Stimulated activated naive CD8-positive, alpha-beta T cell treated with anti-CD3 and anti-CD28 coated beads, Interleukin-15, amount 100 ng/mL, for 72 hours (primary cell): ENCODE measurements at places on chromosomes 4 and X.

DNA sequence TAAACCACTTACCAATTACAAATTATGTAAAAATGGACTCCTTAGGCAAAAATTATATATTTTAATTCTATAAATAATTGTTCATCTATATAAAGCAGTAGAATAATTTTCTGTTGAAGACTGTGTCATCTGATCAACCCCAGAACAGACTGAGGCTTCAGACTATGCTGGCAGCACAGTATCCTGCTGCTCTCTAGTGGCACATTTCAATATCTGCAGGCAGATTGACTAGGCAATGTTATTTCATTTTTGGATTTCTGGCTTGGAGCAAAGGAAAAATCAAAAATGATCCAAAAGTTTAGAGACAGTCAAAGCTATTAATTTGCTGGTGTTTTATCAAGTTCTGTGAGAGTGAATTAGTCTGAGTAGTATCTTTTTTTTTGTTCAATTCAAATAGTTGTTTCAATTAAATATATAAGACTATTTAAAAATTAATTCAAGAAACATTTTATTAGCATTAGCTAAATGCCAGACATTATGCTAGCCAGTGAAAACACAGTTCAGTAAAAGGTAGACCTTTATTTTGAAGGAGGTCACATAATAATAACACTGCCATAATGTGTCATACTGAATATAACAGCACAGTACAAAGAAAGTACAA, 21.3 kb upstream of the SULT1E1 start:
- DNase-seq, result no peak

GRCh38 chrX:38806875-38807621, 5.8 kb downstream of the MID1IP1 start:
- DNase-seq, result no peak

DNA sequence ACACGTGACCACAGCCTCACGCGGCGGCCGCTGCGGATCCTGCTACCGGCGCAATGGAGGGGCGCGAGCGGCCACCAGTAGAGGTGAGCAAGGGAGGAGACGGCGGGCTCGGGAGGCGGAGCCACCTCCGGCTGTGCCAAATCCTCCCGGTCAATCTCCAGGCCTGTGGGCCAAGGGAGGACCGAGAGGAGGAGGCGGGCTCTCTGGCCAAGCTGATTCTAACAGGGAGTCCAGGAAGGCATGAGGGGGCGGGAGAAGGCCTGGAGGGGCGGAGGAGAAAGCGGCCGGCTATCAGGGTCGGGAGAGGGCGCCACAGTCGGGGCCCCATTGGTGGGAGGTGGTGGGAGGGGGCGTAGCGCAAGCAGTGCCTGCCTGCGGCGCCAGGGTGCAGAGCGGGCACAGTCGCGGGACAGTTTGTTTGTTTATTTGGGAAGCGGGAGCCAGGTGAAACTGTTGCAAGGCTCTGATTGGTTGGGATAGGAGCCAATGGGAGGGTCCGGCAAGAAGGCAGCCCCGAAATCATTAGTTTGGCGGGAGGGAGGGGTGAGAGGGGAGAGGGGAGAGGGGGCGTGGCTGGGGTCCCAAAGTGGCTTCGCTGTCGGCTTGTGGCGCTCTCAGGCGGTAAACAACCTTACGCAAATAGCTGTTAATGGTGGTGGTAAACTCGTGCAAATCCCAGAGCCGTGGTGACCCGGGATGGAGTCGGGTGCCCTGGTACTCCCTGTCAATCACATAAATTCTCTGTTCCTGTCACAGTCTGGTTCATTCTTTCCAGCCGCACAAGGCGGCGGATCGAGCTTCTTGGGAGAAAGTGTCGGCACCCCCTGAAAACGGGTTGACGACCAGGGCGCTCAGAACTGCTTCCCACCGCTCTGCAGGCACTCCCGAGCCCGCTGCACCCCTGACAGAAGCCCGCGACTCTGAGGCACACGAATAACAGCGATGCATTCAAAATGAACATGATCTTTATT, at the start of gene IRS4:
IRS4 (minus strand) TSS at position 55 of the 971 bp plus-strand sequence.
- no peak for DNase-seq

DNA sequence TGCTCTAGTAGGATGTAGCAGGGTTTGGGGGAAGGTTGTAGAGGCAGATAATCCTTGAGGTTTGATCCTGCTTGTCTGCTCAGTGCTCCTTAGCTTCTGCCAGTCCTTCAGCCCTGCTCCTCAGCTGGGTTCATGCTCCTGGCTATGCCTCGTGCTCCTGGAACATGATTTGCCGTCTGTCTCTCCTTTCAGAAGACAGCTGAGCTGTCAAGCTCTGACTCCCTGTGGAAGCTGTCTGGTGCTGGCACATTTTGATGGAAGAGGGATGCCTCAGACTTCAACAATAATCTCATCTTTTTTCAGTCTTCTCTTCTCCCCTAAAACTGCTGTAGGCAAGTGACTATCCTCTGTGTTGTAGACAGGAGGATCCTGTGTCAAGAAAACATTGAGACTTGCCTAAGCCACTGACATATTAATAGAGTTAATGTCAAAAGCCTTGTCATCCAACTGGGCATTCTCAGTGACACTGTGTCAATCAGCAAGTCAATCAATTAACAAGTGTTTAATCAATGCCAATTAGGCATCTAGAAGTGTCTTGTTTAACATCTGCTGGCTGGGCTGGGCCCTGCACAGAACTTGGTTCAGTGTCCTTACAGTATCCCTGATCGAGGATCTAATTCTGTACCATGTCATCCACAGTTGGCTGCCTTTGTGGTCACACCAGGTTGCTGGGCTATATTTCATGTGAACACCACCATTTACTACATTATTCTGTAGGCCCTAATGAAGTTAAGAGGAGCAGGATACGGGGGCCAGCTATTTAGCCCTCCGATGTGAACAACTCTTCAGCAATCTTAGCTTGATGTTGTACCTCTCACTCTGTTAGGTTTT, 96.7 kb downstream of the SYNPO2 start:
- no peak for DNase-seq

DNA sequence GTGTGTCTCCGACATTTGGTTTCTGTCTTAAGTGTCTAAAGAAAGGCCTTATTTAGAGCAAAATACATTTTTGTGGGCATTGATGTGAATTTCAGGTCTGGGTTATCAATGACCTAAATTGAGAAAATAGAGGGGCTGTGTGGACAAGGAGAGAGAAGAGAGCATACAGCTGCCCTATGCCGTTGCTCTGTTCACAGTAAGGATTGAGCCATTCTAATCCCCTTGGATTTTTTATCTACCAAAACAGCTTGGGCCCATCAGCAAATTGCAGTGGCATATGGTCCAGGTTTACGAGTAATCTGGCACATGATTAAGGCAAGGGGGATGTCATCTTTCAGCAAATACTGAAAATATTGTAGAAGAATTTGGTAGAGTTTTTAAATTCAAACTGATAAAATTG, 210.2 kb downstream of the ANTXR2 start:
- DNase-seq, result no peak

DNA sequence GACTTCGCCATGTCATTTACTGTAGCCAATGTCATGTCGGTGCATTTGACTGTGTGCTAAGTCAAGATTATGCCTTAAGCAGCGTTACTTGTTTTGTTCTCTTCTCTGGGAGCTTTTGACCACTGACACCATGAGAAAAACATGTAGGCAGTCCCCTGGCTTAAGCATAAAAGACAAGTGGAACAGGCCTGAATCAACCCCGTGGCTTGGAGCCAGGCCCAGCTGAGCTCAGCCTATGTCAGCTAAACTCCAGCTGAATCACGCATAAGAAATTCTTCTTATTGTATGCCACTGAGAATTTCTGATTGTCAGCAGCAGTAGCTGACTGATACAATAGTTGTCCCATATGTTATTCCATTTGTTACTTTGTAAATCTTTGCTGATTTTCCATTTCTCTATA, 261.9 kb downstream of the CBLL2 start:
- DNase-seq, result no peak

DNA sequence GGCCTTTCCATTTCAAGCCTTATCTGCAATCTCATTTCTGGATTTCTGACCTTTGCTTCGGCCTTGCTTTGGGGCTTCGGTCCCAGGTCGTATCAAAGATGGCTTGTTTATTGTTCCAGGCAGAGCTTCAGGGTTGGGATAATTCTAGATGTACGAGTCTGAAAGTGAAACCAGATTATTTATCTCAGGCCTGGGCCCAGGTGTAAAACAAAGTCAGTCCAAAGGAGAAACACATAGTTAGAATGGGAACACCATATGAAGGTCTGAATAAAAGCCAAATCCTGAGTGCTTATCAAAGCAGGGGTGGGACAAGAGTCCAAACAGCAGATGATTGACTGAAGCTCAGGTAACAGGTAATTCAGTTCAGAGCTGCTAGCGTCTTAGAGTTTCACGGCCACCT, 17.1 kb downstream of the PRIMPOL start:
- no peak for DNase-seq

GRCh38 chrX:15204130-15204751, 65.6 kb downstream of the ASB9 start:
- no peak for DNase-seq

- no peak for DNase-seq
Observed at GRCh38 chr4:177107288-177107921, 202.3 kb upstream of the NEIL3 start.

GRCh38 chrX:65871671-65872311, 168.1 kb downstream of the VSIG4 start:
- DNase-seq, result no peak

- DNase-seq, result no peak
Observed at GRCh38 chr4:40995850-40996249, 218.5 kb downstream of the APBB2 start.
